LNCaP clone FGC (cell line): ENCODE measurements at places on chromosomes 12 and 14.

DNA sequence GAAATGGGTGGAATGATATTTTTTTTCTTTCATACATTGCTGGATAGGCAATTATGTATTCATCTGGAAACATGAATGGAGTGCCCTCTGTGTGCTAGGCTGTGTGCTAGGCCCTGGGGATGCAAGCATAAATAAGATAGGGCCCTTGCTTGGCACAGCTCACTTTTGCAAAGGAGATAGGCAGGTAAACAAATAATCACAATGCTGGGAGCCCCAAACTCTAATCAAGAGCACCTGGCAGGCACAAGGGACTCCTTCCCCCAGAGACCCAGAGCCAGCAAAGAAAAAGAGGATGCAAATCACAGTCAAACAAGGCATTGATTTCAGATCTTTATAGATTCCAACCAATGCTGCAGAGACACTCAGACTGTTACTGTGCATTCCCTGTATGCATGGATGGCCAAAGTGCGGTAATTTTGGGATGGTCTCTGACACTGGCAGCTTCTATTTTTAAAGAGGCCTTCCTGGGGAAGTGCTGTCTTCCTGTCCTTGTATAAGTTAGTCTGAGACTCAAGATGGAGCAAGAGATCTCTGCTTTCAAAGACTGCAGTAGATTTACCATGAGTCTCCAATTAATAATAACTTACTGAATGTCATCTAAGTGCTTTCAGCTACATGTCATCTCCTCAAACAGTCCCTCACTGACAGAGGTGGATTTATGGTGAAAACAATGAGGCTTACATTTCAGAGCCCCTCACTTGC lies 45.1 kb upstream of the CPM start:
- DNase-seq, result no peak

DNA sequence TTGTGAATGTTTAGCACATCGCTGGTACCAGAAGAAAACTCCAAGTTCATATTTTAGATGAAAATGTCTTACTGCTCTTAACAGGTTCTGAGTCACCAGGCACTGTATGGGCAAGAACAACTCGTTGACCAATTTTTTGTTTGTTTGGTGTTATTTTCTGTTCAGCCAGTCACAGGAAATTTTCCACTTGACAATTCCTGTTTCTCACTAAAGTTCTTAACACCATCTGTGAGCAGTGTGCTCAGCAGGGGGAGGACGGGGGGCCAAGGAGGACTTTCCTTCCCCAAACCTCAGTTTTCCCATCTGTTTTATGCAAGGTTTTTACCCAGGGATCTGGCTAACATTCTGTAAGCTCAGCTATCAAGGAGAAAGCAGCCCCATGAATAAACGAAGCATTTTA lies 3.0 kb downstream of the NUAK1 start:
- no peak for DNase-seq

DNA sequence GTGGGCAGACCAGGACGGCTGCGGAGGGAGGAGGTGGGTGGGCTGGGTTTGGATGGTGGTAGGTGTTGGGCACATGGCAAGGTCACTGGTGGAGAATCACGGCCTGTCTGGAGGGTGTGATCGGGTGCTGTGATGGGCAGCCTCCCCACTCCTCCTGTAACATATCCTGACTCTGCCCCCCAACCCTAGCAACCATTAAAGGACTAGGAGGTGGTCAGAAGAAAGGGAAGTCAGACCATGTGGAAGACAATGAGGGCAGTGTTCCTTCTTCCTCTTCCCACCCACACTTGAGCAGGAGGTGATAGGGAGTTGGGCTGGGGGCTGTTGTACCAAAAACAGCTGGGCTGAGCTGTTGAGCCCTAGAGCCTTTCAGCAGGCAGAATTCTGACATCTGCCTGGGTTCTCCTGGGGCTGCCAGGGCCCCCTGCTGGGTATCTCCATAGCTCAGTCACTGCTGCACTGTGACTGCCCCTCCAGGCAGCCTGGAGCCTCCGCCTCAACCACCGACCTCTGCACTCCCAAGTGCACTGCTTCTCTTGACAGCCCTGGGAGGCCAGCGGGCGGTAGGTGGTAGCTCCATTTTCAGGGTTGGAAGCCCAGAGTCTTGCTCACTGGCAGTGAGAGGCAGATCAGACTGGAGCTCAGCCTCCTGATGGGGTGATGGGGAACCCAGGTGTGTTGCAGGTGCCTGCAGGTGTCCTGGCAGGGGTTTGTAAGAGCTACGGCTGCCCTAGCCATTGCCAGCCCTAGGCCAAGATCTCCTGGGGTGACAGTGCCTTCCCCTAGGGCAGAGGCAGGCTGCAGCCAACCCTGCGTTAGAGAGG lies 15.4 kb downstream of the VASH1 start:
- DNase-seq, result no peak

GRCh38 chr12:29695026-29695425 lies 88.7 kb downstream of the TMTC1 start:
- DNase-seq, result no peak

DNA sequence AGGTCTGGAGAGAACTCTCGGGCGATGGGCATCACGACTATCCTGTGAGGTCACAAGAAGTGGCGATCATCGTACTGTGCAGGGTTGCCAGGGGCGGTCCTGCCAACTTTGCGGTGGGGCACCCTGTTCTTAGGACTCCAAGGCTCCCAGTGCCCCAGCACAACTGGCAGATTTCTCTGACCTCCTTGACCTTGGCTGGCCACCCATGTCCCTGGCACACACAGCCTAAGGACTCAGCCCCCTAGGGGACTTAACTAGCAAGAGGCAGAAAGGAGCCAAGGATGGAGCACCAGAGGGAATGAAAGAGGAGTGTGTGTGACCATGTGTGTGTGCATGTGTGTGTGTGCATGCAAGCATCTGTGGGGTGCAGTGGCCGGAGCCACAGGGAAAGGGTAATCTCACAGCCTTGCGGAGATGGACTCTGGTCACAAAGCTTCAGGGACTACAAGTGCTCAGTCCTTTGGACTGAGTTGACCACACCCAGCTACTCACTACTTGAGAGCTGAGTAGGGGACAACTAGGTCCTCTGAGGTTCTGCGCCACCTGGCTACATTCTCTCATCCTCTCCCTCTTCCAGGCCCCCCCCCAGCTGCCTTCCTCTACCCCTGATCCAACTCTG lies 13.7 kb downstream of the SLC48A1 start:
- DNase-seq, result no peak

DNA sequence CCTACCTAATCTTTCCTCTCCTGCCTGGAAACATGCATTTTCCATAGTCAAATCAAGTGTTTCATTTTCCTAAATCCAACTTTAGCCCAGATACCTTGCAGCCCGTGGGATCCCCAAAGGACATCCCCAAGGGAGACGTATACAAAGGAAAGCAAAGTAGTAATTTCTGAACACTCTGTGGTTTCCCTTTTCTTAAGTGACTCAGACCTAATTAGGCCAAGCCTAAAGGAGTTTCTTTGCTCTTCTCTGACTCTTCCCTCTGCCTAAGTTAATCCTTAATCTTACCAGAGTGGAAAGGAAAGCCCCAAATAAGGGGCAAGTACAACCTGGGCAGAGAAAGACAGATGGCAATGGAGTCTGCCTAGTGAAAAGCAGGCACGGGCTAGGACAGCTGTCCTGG lies 250.3 kb downstream of the SPTSSA start:
- no peak for DNase-seq

GRCh38 chr14:77241955-77242354 lies 29.1 kb downstream of the NGB start:
- DNase-seq, result no peak

- DNase-seq, result no peak
Measured at GRCh38 chr12:31008241-31008761, 65.4 kb upstream of the DDX11 start.

DNA sequence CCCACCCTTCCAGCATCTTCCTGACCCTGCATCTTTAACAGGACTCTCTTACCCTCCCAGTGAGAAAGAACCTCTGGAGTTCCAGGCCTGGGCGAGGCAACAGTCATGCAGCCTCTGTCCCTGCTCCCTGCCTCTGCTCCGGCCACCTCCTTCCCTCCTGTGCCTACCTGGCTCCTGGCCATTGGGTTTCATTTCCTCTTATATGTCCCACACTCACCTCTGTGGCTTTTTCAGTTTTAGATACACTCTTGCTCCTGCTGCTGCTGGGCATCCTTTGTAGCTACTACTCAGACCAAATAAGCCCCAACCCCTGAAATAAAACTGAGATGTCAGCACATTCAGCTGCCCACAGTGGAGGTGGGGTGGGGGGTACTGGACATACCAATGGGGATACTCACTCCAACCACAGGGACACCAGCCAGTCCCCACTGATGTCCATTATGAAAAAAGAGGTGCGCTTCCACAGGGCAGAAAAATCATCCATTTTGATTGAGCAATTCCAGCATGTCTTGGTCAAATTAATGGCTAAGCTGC lies 99.1 kb upstream of the NRXN3 start:
- DNase-seq, result no peak

- DNase-seq, result no peak
Measured at GRCh38 chr12:87140262-87140661, 884.1 kb upstream of the MGAT4C start.

GRCh38 chr14:31194095-31194494 lies 13.5 kb downstream of the HECTD1 start:
- no peak for DNase-seq
